Tibial nerve (tissue), 4 donors: ENCODE measurements at places on chromosomes 4 and X. TPM values are rescaled to one million over a fixed set of nuclear protein-coding genes. Genes with fewer than 3 reads are reported as not detected.

SMIM10L2A gene
- 3.5 TPM for total RNA-seq

IL15 gene
- 6.1 TPM for total RNA-seq

ZAR1 gene
- not detected for total RNA-seq

DNA sequence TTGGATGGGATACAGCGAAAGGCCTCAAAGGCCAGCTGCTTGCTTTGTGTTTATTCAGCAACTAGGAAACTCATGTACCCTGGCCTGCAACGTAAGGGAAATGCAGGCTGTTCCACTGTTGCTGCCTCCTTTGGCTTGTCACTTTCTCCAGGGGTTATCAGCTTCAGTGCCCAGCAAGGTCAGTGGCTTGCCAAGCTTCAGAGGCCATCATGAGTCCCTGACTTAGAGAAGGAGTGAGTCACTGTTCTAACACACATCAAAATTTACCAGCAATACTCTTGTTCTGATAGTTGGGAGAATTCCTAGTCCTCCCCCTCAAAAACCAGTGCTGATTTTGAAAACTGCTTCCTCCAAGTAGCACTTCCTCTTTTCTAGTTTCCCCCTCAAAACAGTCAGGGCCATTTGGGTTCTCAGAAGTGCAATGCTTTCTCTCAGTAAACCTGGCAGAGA is 250.8 kb downstream of the ARHGAP24 start:
- H3K36me3 ChIP-seq = no peaks in the 10 kb centered on the region
- no peak for DNase-seq
- H3K27me3 ChIP-seq = no peaks in the 10 kb centered on the region
- H3K4me1 ChIP-seq = peaks cover 35% of the 10 kb centered on the region
- H3K4me3 ChIP-seq = no peak overlapping the region

EDA gene
- total RNA-seq = 9.2 TPM

DNA sequence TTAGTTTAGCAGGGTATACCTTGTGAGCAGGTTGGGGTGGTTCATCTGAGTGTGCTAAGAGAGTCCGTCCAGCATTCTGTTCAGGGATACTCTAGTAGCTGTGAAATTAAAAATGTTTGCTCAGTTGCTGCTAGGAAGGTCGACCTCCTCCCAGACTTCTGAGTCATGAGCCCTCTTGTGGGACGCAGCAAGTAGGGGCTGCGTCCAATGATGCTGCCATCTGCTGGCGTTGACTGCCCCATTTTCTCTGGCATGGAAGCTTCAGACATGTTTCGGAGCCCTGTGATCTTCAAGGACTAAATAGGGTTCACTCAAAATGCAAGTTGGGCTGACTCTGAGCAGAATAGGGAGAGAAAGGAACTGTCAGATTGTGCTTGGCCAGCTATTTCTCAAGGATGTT is 201.0 kb upstream of the ARSJ start:
- no peak overlapping the region for H3K27ac ChIP-seq
- H3K36me3 ChIP-seq = no peaks in the 10 kb centered on the region

DNA sequence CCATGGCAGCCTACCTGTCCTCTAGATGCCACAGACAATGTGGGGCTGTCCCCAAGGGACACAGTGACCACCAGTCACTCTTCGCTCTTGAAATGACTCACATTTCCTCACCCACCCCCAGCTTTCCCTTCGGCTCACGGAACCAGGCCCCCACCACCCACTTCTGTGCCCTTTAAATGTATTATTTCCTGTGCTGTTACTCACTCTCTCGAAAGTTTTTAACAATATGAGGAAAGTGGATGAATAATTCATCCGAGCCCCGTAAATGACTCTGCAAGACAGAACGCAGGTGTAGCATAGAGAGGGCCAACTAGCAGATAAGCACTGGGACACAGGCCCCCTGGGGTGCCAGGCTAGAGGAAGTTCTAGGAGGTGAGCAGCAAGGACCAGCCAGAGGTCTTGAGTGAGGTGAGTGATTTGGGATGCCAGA is 179.5 kb upstream of the TBL1X start:
- H3K4me1 ChIP-seq = no peaks in the 10 kb centered on the region
- no peaks in the 10 kb centered on the region for H3K36me3 ChIP-seq
- H3K4me3 ChIP-seq = no peak overlapping the region

PNMA6F gene
- total RNA-seq = not detected

GRCh38 chrX:11406109-11406765 is 113.0 kb downstream of the AMELX start:
- no peak for DNase-seq
- H3K27me3 ChIP-seq = no peaks in the 10 kb centered on the region
- no peaks in the 10 kb centered on the region for H3K4me1 ChIP-seq
- H3K27ac ChIP-seq = no peak overlapping the region
- H3K36me3 ChIP-seq = no peaks in the 10 kb centered on the region
- H3K4me3 ChIP-seq = no peak overlapping the region

SH3D19 gene
- 281 TPM for total RNA-seq

PRSS12 gene
- total RNA-seq = 0.21 TPM

- H3K36me3 ChIP-seq = no peaks in the 10 kb centered on the region
- H3K27ac ChIP-seq = no peak overlapping the region
- no peaks in the 10 kb centered on the region for H3K4me1 ChIP-seq
- no peaks in the 10 kb centered on the region for H3K27me3 ChIP-seq
Observed at GRCh38 chrX:134338527-134338926, 101.5 kb downstream of the CCDC160 start.

DNA sequence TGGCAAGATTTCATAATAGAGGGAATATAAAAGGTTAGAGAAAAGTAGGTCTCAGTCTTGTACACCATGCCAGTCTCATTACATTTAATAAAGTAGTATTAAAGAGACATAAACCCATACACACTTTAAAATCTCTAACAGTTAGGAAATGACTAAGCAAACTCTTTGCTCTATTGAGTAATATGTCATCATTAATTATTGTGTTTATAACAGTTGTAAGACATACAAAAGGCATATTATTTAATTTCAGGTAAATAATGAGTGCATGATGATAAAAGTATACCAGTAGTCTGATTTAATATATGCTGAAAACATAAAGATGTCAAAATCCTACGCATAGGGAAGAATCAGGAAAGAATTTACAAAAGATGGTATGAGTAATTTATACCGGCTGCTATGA is 31.0 kb upstream of the FGG start:
- H3K36me3 ChIP-seq = no peaks in the 10 kb centered on the region
- no peak for DNase-seq
- no peak overlapping the region for H3K27ac ChIP-seq
- no peaks in the 10 kb centered on the region for H3K4me1 ChIP-seq
- no peaks in the 10 kb centered on the region for H3K27me3 ChIP-seq

CT47B1 gene
- not detected for total RNA-seq

DNA sequence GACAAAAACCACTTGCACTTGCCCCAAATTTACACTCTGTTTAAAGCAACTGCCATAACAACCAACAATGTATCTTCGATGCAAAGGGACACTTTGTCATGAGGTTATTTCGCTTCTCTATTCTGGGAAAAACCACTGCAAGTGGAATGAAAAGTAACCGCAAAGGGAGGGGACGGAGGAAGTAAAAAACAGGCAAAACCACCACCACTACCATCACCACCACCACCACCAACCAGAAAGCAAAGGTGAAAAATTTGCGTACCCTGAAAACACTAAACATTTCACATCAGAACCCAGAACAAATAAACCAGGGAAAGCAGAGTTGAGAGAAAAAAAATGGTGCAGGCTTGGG is 1.2 kb upstream of the N4BP2 start:
- H3K36me3 ChIP-seq = no peaks in the 10 kb centered on the region
- peak overlapping the region; percentile 95 for H3K27ac ChIP-seq
- H3K4me1 ChIP-seq = no peaks in the 10 kb centered on the region
- no peak for DNase-seq
- no peaks in the 10 kb centered on the region for H3K27me3 ChIP-seq
- H3K4me3 ChIP-seq = peak overlapping the region; percentile 78

CSAG1 gene
- not detected for total RNA-seq

DNA sequence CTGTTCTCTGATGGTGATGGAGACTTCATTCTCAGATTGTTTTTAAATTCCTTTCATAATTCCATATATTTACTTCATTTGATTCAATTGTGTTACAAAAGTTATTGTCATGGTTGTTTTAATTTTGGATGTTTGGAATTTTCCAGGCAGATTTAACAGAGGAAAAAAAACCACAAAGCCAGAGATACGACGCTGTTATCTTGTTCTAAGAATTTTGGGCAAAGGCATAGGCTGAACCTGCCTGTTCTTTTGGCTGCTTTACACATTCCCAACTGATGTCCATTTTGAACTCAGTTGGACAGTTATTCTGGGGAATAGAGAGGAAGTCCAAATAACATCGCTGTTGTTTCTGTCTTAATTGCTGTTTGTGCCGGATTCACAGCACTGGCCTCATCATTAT is 65.7 kb downstream of the LINC00632 start:
- no peaks in the 10 kb centered on the region for H3K36me3 ChIP-seq
- H3K27ac ChIP-seq = no peak overlapping the region
- DNase-seq = no peak
- H3K27me3 ChIP-seq = no peaks in the 10 kb centered on the region
- no peaks in the 10 kb centered on the region for H3K4me1 ChIP-seq

DNA sequence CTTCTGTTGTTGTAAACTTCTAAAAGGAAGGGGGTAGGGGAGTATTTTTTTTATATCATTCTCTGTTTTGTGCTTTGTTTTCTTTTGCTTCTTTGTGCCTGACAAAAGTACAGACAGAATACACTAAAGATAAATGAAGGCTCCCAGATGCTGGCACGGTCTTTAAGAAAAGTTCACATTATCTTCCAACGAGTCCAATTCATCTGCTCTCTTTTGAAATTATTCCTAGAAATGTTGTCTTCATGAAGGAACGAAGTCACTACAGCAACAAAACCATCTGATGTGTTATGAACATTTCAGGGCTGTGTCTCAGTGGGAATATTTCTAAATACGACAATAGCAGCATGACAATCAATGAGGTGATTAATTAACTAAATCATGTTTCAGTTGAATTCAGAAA is 813.8 kb upstream of the HTR2C start:
- H3K4me3 ChIP-seq = no peak overlapping the region
- H3K4me1 ChIP-seq = no peaks in the 10 kb centered on the region
- no peaks in the 10 kb centered on the region for H3K27me3 ChIP-seq
- H3K27ac ChIP-seq = no peak overlapping the region
- H3K36me3 ChIP-seq = no peaks in the 10 kb centered on the region

DNA sequence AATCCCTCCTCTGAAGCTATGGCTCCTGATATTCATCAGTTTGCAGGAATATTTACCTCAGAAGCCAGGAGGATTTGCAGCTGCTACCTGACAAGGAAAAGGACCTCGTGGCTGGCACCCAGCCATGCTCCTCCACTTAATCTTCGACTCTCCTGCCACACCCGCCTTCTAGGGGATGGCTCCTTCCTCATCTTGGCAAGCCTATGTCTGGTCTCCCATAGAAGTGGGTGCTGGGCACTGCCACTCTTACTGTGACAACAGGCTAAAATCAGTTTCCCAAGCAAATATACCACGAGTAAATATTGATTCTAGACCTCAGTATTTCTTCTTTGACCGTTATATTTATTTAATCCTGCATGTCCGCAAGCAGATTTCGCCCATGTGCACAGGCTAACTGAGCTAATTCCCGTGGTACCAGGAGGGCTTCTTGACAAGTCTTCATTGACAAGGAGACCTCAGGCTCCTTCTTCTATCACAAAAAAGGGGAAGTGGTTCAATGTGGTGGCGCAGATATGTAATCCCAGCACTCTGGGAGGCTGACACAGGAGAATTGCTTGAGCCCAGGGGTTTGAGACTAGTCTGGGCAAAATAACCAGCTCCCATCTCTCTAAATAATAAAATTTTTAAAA is 52.6 kb upstream of the DCTD start:
- no peaks in the 10 kb centered on the region for H3K27me3 ChIP-seq
- DNase-seq = no peak
- H3K36me3 ChIP-seq = no peaks in the 10 kb centered on the region
- H3K4me3 ChIP-seq = no peak overlapping the region
- H3K27ac ChIP-seq = no peak overlapping the region

- no peak overlapping the region for H3K4me3 ChIP-seq
- no peaks in the 10 kb centered on the region for H3K27me3 ChIP-seq
- H3K27ac ChIP-seq = no peak overlapping the region
- H3K4me1 ChIP-seq = no peaks in the 10 kb centered on the region
- no peak for DNase-seq
Observed at GRCh38 chrX:8364369-8365141, 100.1 kb upstream of the VCX3B start.

AMTN gene
- total RNA-seq = not detected

GRCh38 chr4:71497078-71497477 is 158.3 kb downstream of the SLC4A4 start:
- no peak for DNase-seq
- H3K27me3 ChIP-seq = no peaks in the 10 kb centered on the region
- no peak overlapping the region for H3K4me3 ChIP-seq
- no peaks in the 10 kb centered on the region for H3K36me3 ChIP-seq
- H3K27ac ChIP-seq = no peak overlapping the region

GRCh38 chrX:46849933-46850332 is 13.1 kb downstream of the RP2 start:
- no peaks in the 10 kb centered on the region for H3K36me3 ChIP-seq
- H3K4me1 ChIP-seq = no peaks in the 10 kb centered on the region
- no peak for DNase-seq
- H3K27ac ChIP-seq = no peak overlapping the region

- no peak for DNase-seq
- no peak overlapping the region for H3K27ac ChIP-seq
- H3K4me3 ChIP-seq = no peak overlapping the region
- H3K36me3 ChIP-seq = no peaks in the 10 kb centered on the region
Observed at GRCh38 chr4:1412376-1413203, 6.3 kb upstream of the NKX1-1 start.

DNA sequence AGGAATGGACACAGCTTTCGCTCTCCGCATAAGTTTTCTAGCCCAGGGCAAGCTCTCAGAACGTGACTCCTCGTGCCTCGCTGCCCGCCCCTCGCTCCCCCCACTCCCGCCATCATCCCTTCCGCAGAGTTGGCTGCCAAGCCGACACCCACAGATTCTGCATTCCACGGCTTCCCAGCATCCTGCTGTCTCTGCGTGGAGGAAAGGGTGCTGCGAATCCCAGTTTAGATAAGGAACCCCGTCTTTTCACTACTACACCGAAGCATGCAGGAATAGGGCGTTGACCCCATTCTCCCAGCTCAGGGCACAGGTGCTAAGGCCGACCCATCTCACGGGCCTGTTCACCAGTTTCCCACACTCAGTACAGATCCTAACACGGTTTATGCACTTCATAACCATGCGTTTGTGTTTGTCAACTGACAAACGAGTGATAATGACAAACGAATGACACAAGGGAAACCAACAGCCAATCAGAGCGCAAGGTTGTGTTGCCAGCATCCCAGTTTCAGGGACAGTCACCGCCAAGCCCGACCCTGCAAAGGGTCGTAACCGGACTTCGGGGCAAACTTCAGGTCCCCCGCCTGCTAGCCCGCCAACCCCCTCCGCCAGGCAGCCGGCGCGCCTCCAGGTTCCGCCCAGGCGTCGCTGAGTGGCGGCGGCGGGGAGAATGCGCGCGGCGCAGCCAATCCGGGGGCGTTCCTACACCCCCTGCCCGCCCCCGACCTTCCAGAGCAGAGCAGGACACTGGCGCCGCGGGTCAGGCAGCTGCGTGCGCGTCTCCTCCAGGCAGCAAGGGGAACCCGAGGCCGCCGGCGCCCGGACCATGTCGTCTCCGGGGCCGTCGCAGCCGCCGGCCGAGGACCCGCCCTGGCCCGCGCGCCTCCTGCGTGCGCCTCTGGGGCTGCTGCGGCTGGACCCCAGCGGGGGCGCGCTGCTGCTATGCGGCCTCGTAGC is at the start of gene CYP2U1:
Gene CYP2U1 (plus strand): TSS at position 729 of the 954 bp plus-strand sequence. CDS start 95 bp downstream, at position 824.
- H3K4me1 ChIP-seq = no peaks in the 10 kb centered on the region
- peak within 1 kb of the TSS; percentile 88 for H3K4me3 ChIP-seq
- H3K36me3 ChIP-seq = peaks cover 12% of the 10 kb centered on the region
- H3K27me3 ChIP-seq = no peaks in the 10 kb centered on the region
- DNase-seq = peak; percentile 79
- H3K27ac ChIP-seq = peak within 1 kb of the TSS; percentile 92

GRCh38 chrX:78624962-78625909 is 33.9 kb downstream of the RTL3 start:
- H3K36me3 ChIP-seq = no peaks in the 10 kb centered on the region
- H3K27ac ChIP-seq = no peak overlapping the region
- H3K27me3 ChIP-seq = no peaks in the 10 kb centered on the region
- no peaks in the 10 kb centered on the region for H3K4me1 ChIP-seq
